Stimulated activated CD8-positive, alpha-beta memory T cell treated with anti-CD3 and anti-CD28 coated beads, Interleukin-12 subunit alpha, Interleukin-12 subunit beta, amount 100 ng/mL, for 4 hours (primary cell): ENCODE measurements at places on chromosomes 2 and 18.

DNA sequence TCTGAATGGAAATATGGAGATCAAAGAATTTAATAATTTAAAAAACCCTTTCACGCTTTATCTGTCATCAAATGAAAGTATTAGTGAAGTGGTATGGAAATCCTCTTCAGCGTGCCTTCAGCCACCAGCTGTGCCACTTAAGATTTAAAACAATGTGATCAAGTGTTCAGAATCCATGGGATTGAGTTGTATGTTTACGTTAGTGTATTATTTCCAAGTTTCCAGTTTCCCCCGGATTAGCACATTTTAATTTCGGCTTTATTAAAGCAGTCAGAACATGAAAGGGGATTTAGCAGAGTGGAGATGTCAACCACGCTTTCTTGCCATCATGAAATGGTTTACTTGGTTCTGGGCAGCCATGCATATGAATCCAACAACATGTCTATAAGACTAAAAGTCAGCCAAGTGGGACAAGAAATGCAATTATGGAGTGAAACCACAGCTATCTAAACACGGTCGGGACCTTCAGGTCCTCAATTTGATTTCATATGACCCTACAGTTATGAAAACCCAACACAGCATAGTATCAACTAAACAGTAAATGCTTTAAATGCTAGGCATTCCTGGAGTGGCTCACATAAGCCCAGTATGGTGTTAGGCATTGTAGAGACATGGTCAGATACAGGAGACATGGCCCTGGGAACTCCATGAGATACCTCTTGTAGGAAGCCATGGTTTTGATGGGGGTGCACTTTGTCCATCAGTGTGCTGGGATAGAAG, 224.9 kb upstream of the EPAS1 start:
- DNase-seq = no peak

DNA sequence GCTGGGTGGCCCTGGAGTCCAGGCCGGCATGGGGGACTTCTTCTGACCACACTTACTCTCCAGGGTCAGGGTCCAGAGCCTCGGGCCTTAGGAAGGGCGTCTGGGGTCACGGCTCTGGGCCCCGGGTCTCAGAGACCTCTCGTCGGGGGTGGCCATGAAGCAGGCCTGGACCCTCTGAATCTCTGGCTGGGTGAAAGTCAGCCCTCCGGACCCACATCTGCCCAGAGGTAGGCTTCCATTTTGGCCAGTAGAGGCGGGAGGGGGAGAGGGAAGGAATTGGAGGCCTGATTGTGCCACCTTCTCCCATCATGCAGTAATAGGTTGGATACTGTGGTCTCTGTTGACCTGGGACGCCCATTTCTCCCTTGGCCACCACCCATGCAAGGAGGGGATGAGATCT, 125.3 kb upstream of the GPC1 start:
- no peak for DNase-seq

- no peak for DNase-seq
Measured at GRCh38 chr2:65277791-65278483, 50.3 kb downstream of the ACTR2 start.

DNA sequence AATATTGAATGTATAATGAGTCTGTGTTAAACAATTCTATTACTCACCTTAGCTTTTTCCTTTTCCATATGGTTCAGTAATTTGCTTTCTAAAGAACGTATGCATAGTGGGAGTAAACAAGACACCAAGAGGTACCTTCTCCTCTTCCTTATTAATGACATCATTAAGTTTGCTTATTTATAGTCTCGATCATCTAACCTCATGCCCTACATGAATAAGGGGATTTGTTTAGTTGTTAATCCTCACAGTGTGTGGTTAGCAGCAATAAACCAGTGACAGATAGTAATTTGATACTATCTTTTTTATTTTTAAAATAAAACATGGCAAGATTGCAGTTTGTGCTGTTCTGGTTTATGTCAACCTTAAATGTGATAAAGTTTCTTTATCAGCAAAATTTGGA, 69.7 kb downstream of the COBLL1 start:
- no peak for DNase-seq

DNA sequence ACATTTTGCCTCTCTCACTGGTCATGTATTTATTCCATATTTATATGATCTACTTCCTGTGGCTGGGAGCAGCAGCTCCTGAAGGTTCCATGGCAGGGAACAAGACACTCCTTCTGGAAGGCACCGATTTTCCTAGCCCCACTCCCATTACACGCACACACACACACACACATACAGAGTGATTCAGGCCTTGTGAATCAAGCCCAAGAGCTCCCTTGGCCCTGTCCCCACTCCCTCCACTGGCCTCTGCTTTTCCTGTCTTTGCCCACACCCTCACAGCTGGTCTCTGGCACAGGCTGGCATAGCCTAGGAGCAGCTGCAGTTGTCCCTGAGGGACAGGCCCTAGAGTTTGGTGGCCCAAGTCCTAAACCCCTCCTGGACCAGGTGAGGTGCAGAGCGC, 201.7 kb downstream of the NAPG start:
- DNase-seq = no peak

DNA sequence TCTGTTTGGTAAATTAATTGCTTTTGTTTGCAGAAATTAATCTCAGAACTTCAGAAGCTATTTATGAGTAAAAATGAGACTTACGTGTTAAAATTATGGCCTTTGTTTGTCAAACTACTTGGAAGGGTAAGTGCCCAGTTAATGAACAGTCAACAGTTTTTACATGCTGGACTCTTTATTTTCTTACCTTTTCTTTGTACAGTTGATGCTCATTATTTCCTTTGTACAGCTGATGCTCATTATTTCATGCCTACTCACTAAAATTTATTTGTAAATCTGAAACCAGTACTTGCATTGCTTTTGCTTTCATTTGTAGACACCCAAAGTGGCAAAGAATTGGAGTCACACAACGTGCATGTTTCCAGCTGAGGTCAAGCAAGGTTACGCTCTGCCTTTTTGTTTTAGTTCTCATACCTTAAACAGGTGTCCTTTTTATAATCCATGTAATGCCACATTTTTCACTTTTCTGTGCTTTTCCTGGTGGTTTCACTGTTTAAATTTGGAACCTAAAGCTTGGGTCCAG, 13.3 kb downstream of the RIF1 start:
- no peak for DNase-seq

DNA sequence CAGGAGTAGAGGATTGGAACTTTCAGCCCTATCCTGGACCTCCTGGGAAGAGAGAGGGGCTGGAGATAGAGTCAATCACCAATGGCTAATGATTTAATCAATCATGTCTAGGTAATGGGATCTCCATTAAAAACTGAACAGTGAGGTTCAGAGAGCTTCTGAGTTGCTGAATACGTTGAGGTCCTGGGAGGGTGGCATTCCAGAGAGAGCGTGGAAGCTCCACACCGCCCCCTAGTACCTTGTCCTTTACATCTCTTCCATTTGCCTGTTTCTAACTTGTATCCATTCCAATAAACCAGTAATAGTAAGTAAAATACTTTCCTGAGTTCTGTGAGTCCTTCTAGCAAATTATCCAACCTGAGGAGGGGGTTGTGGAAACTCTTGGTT, 101.7 kb downstream of the B3GNT2 start:
- no peak for DNase-seq

- no peak for DNase-seq
Measured at GRCh38 chr18:37364237-37364636, 201.4 kb downstream of the CELF4 start.

DNA sequence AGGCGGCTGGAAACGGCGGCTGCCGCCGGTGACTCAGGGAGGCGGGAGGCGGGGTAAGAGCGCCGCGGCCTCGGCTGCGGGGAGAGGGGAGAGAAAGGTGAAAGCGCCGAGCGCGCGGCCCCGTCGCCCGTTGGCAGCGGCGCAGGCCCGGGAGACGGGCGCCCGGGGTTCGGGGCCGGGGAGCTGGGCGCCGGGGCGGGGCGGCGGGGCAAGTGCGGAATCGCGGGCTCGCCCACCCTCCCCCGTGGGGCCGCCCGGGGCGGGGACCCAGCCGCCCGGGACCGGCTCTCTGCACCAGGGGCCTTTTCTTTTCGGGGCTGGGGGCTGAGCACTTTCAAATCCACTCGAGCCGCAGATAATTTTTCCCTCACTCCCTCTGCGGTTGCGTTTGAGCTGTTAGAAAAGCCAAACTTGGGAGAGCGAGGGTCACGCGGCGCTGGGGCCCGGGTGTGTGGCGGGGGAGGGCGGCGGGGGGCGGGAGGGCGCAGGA, 266 bp downstream of the KDM3A start:
- no peak for DNase-seq

DNA sequence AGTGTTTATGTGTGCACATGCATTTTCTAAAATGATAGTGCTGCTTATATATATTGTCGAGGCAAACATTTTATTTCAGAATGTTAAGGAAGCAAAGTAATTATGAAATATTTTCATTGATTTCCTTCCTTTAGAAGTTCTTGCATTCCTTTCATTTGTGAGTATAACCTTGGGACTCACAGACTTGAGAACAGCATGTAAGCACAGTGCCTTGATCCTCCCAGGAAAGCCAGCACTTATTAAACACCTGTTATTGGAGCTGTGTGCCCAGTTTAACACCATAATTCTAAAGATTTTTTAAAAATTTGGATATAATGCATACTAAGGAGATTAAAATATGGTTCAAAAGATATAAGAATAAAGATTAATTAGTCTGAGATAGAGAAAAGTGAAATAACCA, 554.4 kb upstream of the FAM98A start:
- DNase-seq = no peak

DNA sequence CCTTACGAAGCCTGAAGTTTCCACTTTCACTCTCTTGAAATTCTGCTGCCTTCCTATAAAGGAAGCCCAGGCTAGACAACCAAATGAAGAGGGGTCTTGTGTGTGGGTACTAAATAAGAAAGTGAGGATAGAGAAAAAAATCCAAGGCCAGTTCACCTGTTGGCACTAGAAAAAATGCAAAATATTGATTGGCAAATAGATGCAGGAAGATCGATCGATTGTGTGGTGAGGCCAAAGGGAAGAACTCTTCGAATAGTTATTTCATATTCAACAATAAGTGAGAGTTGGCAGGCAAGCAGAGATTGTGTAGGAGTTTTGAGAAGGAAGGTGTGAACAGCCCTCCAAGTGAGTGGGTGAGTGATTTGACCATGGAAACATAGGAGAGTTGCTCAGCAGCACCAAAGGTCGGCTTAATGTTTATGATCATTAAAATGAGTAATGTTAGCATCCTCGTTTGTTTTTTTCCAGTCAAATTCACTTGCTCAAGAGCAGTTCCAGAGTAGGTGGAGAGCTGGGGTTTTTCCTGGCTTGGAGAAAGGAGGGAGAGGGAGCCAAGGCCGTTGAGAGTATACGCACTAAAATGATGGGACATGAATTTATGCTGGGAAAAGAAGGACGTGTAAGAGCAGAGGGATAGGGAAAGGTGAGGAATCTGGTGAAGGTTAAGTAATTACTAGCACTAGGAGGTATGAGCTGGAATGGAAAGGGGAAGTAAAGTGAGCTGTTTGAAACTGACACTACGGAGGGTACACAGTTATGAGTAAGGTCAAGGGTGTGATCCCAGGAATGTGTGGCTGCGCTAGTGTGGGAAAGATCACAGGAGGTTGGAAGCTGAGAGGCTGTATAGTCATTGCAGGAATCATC, 1.1 kb upstream of the NAPG start:
- DNase-seq = no peak

DNA sequence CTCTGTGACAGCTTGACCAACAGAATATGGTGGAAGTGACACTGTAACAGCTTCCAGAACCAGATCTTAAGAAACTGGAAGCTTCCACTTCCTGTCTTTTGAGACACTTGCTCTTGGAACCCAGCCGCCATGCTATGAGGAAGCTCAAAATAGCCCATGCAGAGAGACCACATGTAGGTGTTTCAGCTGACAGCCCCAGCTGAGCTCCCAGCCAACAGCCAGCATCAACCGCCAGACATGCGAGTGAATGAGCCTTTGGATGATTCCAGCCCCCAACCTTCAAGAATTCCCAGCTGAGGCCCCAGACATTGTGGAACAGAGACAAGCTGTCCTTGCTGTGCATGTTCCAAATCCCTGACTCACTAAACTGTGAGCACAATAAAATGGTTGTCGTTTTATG, 27.9 kb downstream of the ACVR1 start:
- DNase-seq = no peak

GRCh38 chr18:74012954-74013630, 134.5 kb downstream of the FBXO15 start:
- no peak for DNase-seq

- no peak for DNase-seq
Measured at GRCh38 chr2:159157361-159158209, 128.9 kb downstream of the WDSUB1 start.

- no peak for DNase-seq
Measured at GRCh38 chr18:32771169-32771751, 1.6 kb downstream of the KLHL14 start.

DNA sequence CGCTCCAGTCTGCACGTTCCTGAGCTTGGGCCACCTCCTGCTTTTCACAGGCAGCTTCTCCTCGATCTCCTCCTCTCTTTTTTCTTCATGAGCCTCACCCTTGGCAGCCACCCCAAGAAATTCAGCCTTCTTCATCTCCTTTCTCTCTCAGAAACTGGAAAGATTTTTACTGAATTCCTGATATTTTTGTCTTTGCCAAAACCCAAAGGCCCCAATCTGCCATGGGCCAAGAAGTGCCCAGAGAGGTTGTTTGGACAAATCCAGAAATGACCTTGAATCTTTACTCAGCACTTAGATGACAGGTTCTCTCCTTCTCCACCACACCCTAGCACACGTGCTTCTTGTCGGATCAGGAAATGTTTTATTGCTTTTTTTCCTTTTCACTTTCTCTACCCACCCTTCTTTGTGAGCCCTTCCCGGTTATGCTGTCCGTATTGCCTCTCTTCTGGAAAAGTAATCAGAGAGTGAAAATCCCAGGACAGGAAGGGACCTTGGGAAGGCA, 134.5 kb upstream of the TNP1 start:
- DNase-seq = no peak

GRCh38 chr18:62991389-62991788, 276.0 kb downstream of the PHLPP1 start:
- DNase-seq = no peak

DNA sequence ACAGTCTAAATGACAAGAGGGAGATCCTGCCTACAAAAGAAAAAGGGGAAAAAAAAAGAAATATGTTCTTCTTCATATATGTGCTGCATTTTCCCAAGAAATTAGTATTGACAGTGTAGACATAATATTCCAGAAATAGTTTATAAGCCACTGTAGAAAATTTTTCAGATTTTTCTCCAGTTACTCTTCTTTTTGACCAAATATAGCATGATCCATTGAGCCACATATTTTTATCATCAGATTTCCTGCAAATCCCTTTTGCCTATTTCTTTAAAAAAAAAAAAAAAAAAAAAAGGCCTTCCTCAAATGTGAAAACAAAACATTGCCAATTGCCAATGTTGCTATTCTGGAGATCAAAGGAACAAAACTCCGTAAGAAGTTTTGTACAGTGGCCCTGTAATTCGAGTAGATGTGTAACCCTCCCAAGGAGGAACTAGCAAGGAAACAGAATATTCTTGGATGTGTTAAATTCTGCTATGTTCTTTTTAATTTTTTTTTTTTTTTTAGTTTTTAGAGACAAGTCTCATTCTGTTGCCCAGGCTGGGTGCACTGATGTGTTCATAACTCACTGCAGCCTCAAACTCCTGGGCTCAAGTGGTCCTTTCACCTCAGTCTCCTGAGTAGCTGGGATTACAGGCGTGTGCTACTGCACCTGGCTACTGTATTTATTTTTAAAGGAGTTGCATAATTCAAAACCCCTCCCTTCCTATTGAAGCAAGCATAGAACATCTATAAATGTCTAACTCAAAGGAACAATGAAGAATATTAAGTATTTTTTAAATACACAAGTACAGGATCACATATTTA, 12.5 kb upstream of the CABYR start:
- DNase-seq = no peak
